Naive thymus-derived CD4-positive, alpha-beta T cell (primary cell): ENCODE measurements at places on chromosomes 2 and 18. TPM values are rescaled to one million over a fixed set of nuclear protein-coding genes. Genes with fewer than 3 reads are reported as not detected.

GRCh38 chr2:211837706-211838105 is 700.9 kb downstream of the ERBB4 start:
- H3K27me3 ChIP-seq: no peaks in the 10 kb centered on the region
- no peaks in the 10 kb centered on the region for H3K4me1 ChIP-seq
- H3K4me3 ChIP-seq: no peak overlapping the region
- no peak for DNase-seq
- no peak overlapping the region for H3K27ac ChIP-seq

DNA sequence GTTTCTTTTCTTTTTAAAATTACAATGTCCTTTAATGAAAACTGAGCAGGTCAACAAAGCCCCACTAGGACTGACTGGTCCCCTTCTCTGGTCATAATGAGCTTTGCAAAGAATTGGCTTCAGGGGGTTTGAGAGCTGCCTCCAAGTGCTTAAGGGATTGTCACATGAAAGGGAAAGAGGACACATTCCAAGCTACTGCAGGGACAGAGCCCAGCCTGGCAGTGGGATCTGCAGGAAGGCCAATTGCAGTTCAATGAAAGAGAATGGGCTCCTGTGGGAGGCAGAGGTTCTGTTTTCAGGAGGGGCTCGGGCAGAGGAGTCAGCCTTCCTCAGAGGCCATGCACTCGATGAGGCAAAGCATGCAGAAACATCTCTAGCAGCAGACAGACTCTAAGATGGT is 84.1 kb upstream of the ACKR3 start:
- H3K4me3 ChIP-seq: no peak overlapping the region
- H3K36me3 ChIP-seq: no peaks in the 10 kb centered on the region

GRCh38 chr2:15993666-15994065 is 53.3 kb downstream of the MYCN start:
- H3K36me3 ChIP-seq: no peaks in the 10 kb centered on the region
- DNase-seq: no peak
- no peaks in the 10 kb centered on the region for H3K4me1 ChIP-seq
- no peak overlapping the region for H3K27ac ChIP-seq
- no peaks in the 10 kb centered on the region for H3K27me3 ChIP-seq
- H3K4me3 ChIP-seq: no peak overlapping the region

GRCh38 chr18:74264303-74265020 is 27.3 kb downstream of the CYB5A start:
- H3K4me1 ChIP-seq: no peaks in the 10 kb centered on the region
- no peaks in the 10 kb centered on the region for H3K27me3 ChIP-seq
- H3K36me3 ChIP-seq: no peaks in the 10 kb centered on the region
- no peak overlapping the region for H3K27ac ChIP-seq
- H3K4me3 ChIP-seq: no peak overlapping the region
- no peak for DNase-seq

Gene ANKRD62
- not detected for total RNA-seq
